Stimulated activated naive CD4-positive, alpha-beta T cell treated with Interleukin-2 at 50 U/mL for 16 hours (primary cell): ENCODE measurements at places on chromosomes 5 and 9.

DNA sequence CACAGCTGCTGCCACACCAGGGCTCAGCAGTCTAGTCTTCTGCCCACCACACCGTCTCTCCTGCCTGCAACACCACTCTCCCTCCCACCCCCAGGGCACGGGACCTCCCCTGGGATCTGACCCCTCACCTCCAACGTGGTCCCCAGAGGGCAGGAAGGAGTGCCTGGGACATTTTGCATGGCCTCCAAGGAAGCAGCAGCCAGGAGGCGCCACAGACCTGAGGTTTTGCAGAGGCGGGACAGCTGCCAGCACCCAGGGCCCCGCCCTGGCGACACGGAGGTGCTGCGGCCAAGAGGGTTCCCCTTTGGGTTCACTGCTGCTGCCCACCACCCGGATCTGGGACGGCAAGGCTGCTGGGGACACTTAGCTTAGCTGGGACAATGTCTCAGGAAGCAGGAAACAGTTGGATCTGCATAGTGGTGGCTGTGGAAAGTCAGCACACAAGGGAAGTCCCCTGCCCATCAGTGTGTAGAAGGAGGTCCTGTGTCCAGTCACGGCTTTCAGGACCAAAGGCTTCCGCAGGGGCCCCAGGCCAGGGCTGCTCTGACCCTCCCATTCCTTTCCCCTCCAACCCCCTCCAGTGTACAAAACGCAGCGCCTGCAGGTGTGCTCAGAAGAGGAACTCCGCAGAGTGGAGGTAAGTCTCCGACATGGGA is 13.8 kb downstream of the PROP1 start:
- DNase-seq: no peak

DNA sequence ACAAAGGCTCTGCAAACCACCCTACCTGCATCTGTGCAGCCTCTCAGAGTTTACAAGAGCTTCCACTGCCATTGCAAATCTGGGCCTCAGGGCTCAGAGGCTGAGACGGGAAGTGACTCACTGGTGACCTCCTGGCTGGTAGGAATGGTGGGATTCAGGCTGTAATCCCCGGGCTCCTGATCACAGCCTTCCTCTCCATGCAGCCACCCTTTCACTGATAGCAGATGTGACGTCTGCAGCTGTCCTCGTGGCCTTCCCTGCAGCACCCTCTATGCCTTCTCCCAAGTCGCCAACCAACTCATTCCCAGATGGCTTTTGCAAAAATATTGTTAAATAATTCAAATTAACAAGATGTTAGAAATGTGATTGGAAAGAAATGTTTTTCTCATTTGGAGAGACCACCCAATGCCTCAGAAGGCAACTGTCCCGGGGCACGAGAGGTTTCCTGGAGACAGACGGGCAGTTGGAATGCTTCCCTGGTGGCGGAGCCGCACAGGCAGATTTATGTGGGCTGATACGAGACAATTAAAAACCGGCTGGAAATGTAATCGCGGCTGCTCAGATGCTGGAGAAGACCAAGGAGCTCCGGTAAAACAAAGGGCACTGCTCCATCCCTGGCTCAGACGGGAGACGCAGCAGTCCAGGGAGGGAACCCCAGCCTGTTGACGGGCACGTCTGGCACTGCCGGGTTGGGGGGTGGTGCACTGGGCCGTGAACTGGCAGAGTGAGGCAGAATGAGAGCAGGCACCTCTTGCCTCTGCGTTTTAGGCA is 34.4 kb upstream of the SLC25A51 start:
- DNase-seq: no peak

DNA sequence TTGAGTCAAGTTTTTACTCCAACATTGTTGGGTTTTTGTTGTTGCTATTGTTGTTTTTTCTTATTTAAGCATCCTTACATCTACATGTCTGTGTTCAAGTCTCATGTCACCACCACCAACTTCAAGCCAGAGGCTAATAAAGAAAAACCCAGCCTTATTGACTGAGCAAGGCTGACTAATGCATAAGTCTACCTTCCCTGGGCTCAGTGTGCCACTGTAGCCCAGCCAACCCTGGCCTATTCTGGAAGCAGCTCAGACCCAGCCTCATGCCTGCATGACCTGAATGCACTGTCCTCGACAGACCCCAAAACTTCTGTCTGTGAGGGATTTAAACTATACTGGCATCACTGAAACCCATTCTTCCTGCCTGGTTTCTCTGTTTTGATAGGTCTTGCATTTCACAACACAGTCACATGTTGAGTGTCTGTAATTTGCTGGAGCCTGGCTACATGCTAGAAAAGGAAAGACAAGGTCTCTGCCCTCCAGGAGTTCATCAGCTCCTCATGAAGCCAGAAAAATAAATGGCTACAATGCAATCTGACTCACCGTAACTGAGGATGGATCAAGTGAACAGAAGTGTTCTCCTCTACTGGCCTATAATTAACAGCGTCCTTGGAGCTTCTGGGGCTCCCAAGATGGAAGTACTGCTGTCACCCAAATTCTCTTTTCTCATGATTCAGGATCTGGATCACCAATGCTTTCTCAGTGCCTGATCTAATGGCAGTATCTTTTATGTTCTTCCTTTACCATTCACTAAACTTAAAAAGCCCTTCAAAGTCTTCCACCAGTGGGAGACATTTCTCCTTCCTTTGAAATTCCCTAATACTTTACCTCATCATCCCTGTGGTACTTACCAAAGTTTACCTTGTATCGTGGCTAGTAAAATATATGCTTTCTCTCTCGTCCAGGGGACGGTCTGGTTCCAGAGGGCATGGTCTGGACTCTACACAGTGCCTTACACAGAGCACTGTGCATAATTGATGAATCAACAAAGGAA is 103.9 kb upstream of the IFNE start:
- DNase-seq: no peak

DNA sequence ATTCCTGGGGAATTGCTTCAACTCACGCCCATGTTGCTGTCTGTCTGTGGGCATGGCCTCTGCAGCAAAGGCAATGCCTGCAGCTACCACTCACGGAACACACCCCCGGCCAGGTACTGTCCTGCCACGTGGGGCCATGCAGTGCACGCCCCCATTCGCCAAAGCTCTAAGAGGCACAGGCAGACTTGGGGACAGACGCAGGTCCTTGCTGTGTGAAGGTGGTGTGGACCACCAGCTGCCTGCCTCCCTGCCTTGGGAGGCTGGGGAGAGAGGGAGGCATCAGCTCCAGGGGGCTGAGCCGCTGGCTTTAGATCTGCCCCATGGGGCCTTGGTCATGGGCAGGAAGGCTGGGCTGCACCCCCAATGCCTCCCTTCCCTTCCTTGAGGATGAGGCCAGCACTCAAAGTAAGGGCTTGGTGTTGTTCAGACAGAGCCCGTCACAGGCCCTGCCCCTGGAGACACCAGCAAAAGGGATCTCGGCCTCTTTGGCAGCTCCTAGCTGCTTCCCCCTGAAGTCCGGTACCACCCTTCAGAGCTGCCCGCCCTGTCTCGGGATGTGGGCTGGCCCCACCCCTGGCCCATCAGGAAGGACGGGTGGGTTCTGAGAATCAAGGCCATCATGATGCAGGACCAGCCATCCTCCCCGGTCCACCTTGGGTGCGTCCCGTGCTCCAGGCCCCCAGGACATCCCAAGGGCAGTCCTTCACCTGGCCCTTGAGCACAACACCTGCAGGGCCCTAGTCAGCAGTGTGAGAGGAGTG is 2.3 kb downstream of the GRIN1 start:
- DNase-seq: no peak

DNA sequence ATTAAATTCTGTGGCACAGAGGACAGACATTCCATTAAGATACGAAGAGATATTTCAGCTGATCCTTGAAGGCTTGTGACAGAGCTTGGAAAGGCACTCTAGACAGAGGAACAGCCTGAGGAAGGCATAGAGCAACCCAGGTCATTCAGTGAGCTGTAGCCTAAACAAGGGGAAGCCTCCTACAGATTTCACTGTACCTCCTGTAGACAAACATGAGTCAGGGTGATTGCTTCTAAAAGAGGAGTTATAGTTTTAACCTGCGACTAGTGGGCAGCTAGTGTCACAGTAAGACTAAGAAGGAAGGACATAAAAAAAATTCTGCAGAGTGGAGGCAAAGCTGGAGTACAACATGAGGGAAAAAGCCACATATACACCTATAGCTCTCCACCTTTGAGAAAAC is 43.5 kb upstream of the ANKDD1B start:
- no peak for DNase-seq

- DNase-seq: peak; percentile 72
Observed at GRCh38 chr5:132294728-132295504, 722 bp downstream of the SLC22A4 start.

DNA sequence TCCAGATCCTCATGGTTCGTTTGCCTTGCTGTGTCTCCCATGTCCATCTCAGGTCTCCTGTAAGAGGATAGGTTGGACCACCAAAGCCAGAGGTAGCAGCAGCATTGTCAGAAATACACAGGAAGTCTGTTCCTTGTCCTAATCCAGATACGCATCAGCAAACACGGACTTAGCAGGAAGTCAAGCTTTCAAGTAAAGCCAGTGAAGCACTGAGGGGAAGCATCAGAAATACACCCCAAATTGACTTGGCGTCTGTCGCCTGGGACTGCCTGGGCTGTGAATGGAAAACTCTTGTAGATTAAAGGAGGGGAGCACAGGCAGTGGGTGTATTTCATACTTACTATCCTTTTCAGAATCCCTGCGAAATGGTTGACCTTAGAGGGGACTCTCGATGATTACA is 171.3 kb downstream of the PSAT1 start:
- DNase-seq: no peak

- no peak for DNase-seq
Observed at GRCh38 chr5:161077936-161078545, 226.0 kb upstream of the ATP10B start.

GRCh38 chr5:113036321-113036720 is 59.7 kb downstream of the DCP2 start:
- DNase-seq: no peak

GRCh38 chr9:135712613-135713295 is 10.8 kb downstream of the KCNT1 start:
- no peak for DNase-seq

DNA sequence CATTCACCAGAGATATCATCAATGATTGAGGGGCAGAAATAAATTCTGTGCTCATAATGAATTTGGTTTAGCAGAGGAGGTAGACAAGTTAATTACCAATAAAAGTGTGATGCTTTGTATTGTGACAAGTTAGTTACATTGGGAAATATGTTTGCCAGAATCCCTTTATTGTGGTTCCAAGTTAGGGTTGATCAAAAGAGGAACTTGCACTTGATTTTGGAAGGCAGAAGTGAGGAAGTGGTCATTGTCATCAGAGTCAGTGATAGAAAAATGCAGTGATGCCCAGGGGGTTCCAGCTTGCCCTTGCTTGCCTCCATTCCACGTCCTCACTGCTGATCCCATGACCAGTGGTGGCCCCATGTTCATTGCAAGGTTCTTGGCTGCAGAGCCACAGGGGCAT is 69.7 kb downstream of the SVEP1 start:
- DNase-seq: no peak

DNA sequence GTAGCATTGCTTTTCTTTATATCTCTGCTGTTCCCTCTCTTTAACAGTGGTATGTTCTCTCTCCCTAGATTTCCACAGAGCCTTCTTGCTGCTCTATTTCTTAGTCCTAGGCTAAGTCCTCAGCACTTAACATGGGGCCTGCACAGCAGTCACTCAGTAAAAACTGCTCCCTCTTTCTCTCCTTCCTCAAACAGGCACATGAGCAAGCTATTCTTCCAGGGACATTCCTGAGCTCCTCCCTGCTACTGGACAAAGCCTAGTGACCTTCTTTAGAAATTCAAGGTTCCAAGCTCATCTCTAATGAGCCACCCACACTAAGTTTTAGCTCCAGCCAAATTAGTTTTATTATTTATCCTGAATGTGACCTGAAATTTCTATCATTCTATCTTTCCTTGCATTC is 39.5 kb downstream of the TRIM32 start:
- no peak for DNase-seq
